ENCODE measurements at places on chromosomes 7 and 10. TPM values are rescaled to one million over a fixed set of nuclear protein-coding genes. Genes with fewer than 3 reads are reported as not detected.

DNA sequence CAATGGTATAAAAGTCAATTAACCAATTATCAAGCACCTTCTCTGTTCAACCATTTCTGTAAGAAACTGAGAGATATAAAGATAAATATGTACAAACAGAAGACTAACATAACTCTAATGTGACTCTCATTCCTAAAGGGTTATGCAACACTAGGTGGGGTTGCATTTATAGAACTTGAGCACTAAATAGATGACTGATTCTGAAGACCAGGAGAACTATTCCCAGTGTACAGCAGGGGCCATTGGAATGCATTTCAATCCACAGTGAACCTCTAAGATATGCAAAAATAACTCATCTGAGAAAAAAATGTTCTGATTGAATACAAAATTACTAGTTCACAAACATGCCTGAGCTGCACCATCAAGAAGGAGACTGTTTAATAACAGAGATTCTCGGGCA, 341.2 kb upstream of the STEAP1 start:
- no peak for DNase-seq

GRCh38 chr7:45924283-45924682, 3.2 kb upstream of the IGFBP3 start:
- no peak for DNase-seq

CAMK1D gene
- 12.4 TPM for polyA plus RNA-seq

GRCh38 chr10:71754562-71754961, 18.8 kb downstream of the VSIR start:
- DNase-seq: no peak

- no peak for DNase-seq
Observed at GRCh38 chr10:33900596-33900995, 566.1 kb upstream of the NRP1 start.

All from right renal pelvis (tissue), 4 donors.